Activated T-helper 1 cell treated with anti-CD3 and anti-CD28 coated beads, Interleukin-2, amount 50 U/mL, for 16 hours (primary cell): ENCODE measurements at places on chromosomes 7 and 10.

DNA sequence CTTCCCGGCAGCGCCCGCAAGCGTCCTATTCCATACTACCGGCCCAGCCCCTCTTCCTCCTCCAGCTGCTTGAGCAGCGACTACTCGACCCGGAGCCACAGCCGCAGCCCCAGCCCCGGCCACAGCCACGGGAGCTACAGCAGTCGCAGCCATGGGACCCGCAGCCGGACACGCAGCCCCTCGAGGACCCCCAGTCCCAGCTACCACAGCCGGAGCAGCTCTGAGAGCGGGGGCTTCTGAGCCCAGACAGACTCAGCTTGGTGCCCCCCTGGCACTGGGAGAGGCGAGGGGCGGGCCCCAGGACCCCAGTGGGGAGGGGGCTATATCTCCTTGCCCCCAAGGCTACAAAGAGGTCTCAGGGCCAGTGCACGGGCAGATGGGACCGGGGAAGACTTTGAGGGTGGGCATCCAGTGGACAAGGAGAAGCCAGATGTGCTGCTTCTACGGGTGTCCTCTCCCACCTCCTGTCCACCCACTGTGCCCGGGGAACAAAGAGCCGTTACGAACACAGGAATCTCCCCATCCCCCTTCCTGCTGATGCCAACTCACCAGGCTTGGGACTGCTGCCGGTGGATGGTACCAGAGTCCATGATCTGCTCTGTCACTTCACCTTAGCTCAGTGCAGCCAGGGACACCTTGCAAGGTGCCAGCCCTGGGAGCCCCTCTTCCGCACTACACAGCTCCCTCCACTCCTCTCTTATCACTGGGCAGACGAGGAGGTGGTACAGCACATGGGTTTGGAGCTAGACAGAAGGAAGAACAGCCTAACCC is 16.7 kb upstream of the HSPB1 start:
- no peak for DNase-seq

DNA sequence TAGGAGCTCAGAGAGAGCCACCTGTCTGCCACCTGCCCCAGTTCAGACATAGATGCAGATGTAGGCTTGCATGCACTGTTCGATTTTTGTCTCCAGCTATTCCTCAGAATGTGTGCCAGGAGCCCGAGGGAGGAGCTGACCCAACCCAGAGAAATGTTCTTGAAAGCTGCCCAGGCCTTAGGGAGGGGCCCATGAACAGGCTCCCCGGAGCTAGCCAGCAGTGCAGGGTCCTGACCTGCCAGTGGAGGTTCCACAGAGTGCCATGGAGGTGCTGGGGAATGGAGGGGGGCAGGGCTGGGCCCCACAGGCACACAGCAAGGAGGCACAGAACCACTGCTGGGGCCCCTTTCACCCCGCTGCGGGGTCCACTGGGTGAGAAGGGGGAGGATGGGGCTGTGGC is 29.6 kb upstream of the SFRP5 start:
- DNase-seq, result no peak

DNA sequence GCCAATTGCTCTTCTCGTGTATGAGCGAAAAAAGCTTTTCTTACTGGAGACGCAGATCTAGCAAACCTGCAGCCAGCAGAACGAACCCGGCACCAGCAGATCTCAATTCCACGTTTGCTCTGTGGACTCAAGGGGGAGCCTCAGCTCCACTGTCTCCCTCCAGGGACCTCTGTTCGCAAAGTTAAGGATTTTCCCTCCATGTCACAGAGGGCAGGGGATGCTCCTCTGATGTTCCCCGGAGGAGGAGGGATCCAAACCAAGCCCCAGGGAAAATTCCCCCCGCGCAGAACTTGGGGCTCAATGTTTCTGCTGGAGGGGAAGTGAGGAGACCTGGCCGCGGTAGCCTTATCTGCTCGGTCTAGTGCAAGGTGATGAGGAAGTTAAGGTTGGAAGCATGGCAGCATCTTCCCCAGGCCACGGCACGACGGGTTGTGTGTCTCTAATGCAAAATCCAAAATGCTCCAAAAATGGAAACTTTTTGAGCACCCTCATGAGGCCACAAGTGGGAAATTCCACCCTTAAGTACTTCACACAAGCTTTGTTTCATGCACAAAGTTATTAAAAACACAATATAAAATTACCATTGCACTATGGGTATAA is 9.0 kb downstream of the IQCE start:
- DNase-seq, result no peak

GRCh38 chr7:36741866-36742265 is 17.6 kb upstream of the AOAH start:
- no peak for DNase-seq

GRCh38 chr7:111756687-111757178 is 194.4 kb upstream of the IMMP2L start:
- no peak for DNase-seq

DNA sequence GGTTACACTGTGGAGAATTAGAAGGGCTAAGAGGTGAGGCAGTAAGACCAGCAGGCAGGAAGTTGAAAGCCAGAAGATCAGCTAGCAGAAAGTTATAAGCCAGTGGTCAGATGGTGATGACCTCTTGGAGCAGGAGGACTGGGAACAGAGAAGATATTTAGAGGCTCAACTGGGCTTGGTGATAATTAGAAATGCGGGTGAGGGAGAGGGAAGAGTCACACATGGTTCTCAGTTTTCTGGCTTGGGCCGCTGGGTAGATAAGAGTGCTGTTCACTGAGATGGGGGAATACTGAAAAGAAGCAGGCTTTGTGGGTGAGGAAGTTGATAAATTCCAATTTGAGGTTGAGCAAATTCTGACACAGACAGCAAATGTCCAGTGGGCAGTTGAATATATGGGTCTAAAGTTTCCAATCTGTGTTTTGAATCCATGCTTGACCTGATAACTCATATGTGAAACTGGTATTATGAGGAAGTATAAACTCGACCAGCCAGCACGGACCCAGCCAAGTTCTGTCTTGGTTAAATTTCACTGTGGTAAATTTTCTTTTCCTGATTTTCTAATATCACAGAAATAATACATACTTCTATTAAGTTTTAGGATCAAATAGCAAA is 22.7 kb downstream of the LSMEM1 start:
- DNase-seq, result no peak

GRCh38 chr10:105974803-105975456 is 1189.6 kb downstream of the SORCS1 start:
- no peak for DNase-seq

GRCh38 chr7:21430575-21430954 is 2.7 kb downstream of the SP4 start:
- no peak for DNase-seq

DNA sequence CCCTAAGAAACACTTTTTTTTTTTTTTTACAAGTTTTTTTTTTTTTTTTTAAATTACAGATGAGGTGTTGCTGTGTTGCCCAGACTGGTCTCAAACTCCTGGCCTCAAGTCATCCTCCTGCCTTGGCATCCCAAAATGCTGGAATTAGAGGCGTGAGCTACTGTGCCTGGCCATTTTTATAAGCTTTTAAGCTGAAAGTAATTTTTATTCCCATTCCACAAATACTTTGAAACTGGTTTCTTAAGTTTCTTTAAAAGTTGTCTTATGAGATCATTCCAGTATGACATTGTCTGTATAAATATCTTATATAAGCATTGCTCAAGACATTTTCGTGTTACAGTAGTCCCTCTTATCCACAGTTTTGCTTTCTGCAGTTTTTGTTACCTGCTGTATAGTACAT is 61.4 kb upstream of the CYP26C1 start:
- DNase-seq, result no peak

GRCh38 chr7:141356161-141356560 is 195.0 kb upstream of the AGK start:
- DNase-seq, result no peak

GRCh38 chr10:78847485-78847884 is 221.3 kb upstream of the ZMIZ1 start:
- DNase-seq, result no peak

GRCh38 chr10:18264466-18265050 is 124.3 kb downstream of the CACNB2 start:
- DNase-seq, result no peak

- DNase-seq, result no peak
These were observed 54.7 kb upstream of the AMPH start for GRCh38 chr7:38685851-38686250.

- DNase-seq, result no peak
These were observed 242.5 kb upstream of the PRSS58 start for GRCh38 chr7:142500366-142500765.

GRCh38 chr10:128048819-128049210 is 77.4 kb downstream of the MKI67 start:
- DNase-seq, result no peak

GRCh38 chr10:112524641-112525040 is 77.6 kb downstream of the VTI1A start:
- DNase-seq, result no peak

DNA sequence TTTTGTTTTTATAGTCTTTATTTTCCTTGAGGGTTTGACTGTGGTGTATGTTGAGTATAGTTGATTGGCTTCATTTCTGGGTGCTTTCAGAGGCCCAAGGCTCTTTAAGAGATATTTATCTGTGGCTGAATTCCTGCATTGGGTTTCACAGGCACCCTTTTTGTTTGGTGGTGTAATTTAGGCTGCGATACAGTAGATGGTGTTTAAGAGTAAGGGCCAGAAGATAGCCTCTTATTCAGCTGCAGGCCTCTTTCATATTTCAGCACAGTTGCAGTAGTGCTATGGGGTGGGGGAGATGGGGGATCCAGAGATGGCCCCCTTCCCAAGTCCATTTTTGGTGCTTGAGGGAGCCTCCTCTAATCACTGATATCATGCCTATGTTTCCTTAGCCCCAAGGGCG is 69.7 kb downstream of the MGAM2 start:
- no peak for DNase-seq

- no peak for DNase-seq
These were observed 150.2 kb upstream of the EEPD1 start for GRCh38 chr7:36002900-36003299.

GRCh38 chr10:133110133-133110532 is 22.4 kb downstream of the ADGRA1 start:
- no peak for DNase-seq

- no peak for DNase-seq
These were observed 213.6 kb downstream of the DOCK4 start for GRCh38 chr7:111992601-111993000.

DNA sequence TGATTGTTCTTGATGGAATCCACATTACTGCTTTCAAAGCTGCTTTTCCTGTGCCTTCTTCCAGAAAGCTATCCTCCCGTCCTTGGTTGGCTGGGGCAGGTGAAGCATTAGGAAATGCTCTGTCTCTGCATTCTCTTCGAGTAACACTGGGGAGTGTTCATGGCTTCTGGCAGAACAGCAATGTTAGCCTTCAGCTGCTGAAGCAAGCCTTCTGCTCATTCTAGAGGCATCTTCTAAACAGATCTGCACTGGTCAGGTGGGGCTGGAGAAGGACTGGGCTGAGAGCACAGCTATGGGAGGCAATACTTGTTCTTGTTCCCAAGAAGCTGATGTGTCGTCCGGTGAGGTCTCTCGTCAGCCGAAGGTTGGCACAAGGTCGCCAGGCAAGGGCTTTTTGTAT is 80.6 kb downstream of the MGMT start:
- no peak for DNase-seq

DNA sequence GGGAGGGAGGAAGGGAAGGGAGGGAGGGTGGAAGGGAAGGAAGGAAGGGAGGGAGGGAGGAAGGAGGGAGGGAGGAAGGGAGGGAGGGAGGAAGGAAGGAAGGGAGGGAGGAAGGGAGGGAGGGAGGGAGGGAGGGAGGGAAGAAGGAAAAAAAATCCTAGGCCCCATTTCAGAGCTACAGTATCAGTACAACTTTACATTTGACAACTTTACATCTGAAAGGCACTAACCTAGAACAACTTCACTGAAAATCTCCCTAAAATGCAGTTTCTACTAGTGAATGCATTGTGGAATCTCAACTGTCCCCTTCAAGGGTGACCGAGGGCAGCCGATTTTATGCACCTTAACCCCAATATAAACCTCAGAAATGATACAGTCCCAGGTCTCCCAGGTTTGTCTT is 259.8 kb upstream of the GALNT17 start:
- no peak for DNase-seq

DNA sequence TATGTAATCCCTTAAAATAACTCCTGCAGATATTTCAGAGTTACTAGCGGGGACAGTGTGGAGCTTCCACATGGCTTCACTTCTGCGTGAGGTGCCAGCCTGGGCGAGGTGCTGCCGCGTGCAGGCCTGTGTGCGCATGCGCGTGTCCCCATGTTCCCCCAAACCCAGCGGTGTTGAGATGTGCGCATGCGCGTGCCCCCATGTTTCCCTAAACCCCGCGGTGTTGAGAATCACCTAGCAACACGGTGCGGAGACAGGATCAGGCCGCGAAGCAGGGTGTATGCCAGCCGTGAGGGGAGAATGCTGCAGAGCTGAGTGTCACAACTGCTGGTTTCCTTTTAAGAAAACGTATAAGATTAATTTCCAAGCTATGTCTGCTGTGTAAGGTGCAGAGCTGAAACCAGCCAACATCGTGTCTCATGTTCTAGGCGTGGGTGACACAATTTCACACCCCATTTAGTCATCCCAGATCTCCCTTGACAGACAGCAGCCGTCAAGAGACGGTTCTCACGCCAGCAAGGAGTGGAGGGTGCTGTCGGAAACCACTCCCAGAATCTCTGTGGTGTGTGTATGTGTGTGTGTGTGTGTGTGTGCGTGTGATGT is 71.9 kb upstream of the ADARB2 start:
- DNase-seq, result no peak

GRCh38 chr7:157977306-157977705 is 610.3 kb downstream of the PTPRN2 start:
- no peak for DNase-seq

GRCh38 chr7:22765609-22766008 is 38.6 kb downstream of the IL6 start:
- no peak for DNase-seq

- DNase-seq, result no peak
These were observed 923 bp downstream of the TNPO3 start for GRCh38 chr7:129053938-129054437.

DNA sequence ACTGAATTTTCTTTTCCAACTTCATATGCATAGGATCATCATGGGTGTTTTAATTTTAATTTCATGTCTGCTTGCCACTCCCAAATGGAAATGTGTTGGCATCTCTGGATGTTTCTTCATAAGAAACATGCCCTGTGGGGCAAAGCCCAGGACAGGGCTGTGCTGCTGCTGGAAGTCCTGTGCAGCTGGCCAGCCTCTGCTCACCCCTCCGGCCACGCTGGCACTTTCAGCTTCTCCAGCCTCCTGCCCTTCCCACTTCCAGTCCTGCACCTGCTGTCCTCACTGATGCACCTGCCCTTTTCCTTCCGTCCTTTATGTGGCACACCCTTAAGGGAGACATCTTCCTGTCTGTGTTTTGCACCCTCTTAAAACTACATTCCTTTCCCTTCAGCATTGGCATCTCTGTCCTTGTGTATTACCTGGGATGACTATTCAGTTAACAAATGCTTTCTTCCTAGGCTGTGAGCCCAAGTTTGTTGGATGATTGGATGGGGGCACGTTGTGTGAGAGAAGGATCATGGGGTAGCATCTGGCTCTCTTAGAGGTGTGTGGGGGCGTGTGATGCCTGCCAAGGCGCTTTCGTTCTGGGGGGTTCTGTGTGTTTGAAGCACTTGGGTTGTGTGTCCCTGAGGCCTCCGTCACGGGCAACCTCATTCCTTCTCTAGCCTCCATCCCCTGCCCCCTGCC is 56.8 kb downstream of the TCF7L2 start:
- no peak for DNase-seq

- DNase-seq, result no peak
These were observed 90.2 kb upstream of the FAM20C start for GRCh38 chr7:102047-102711.
